Stimulated activated CD4-positive, alpha-beta T cell treated with anti-CD3 and anti-CD28 coated beads, Interleukin-12 subunit alpha, Interleukin-12 subunit beta, amount 100 ng/mL, for 48 hours (primary cell): ENCODE measurements at places on chromosomes 12 and 14.
A peak's percentile ranks its signal among the peaks of the same experiment; 100 is the strongest.

DNA sequence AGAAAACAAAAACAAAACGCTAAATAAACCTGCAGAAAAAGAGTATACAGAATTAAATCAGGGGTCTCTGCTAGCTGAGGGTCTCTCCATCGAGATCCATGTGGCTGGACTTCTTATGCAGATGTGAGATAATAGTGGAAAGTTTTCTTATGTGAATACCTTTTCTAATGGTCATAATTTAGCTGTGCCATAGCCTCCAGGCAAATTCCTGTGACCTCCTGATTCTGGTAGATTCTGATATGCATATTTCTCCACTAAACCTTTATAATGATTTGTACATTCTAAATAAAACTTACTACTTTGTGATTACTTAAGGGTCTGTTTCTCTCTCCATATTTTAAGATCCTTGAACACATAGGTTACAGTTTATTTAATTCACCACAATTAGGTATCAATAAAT is 1002.6 kb downstream of the GALC start:
- no peak for DNase-seq

- DNase-seq, result no peak
These were observed 12.1 kb downstream of the RITA1 start for GRCh38 chr12:113197518-113198077.

DNA sequence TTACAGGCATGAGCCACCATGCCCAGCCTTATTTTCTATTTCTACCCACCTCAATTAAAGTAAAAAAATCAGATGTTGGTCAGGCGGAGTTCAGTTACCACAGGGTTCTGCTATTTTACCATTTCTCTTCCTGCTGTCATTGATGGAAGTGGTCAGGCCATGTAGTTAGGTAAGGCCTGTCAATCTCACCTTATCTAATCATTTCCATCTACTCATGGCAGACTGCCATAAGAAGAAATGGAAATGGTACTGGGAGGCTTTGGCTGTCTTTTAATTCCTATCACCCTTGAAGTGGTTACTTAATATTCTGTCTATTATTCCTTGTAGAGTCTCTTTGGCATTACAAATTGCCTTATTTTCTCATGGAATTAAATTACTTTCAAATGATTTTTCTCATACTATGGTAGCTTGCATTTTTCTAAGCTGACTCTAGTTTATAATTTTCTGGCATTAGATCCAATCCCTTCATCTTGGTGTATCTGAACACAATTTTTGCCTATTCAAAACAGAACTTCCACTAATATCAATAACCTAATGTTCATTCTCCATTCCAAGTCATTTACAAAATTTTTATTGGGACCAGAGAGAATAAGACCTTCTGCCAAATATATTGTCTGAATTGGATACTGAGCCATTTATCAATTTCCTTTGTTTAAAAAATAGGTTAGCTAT is 198.7 kb downstream of the DACT1 start:
- no peak for DNase-seq

- DNase-seq, result no peak
These were observed 121.8 kb downstream of the SLC38A6 start for GRCh38 chr14:61102549-61103466.

DNA sequence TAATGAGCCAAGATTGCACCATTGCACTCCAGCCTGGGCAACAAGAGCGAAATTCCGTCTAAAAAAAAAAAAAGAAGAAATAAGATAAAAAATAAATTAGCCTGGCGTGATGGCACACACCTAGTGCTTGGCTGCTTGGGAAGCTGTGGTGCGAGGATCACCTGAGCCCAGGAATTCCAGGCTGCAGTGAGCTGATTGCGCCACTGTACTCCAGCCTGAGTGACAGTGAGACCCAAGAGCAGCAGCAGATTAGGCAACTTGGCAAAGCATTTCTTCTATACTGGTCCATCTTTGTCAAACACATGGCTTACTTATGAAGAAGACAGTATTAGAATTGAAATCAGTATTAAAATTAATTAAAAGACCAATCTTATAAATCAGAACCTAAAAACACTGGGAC is 6.3 kb downstream of the GON7 start:
- no peak for DNase-seq

GRCh38 chr12:119047641-119048040 is 66.3 kb downstream of the SRRM4 start:
- DNase-seq, result no peak

DNA sequence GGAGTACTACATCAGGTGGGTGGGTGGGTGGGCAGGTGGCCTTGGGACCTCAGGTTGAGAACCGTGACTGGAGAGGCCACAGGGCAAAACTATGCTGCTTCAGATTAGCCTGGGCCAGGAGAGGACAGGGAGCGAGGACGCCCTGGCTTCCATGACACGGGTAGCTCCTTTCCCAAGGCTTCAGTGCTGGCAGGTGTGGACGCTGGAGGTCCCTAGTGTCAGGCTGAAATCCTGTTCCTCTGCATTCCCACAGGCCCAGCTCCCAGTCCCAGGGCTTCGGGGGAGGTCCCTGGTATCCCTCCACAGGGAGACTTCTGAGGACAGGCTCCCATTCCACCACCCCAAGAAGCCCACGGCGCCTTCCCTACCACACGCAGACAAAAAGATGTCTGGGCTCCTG is 31.6 kb downstream of the CCDC92 start:
- no peak for DNase-seq

DNA sequence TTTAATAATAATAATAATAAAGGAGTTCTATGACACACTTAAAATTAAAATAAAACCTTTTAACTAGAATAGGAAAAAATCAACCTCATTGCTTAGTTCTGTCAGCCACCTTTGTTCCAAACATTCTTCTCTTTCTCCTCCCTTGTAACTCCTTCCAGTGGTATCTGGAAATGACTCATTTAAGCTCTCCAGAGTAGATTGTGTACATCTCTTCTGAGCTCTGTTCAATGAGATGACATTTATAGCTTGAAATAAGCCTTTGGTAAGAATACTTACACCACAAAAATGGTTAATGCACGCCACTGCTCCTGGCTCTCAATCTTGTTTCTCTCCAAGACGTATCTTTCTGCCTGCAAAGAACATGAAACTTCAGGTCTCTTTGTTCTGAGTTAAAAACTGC is 70.3 kb downstream of the STAB2 start:
- no peak for DNase-seq

GRCh38 chr14:89096946-89097345 is 272.5 kb downstream of the TTC8 start:
- DNase-seq, result no peak

GRCh38 chr14:91289464-91289863 is 45.0 kb upstream of the GPR68 start:
- no peak for DNase-seq

DNA sequence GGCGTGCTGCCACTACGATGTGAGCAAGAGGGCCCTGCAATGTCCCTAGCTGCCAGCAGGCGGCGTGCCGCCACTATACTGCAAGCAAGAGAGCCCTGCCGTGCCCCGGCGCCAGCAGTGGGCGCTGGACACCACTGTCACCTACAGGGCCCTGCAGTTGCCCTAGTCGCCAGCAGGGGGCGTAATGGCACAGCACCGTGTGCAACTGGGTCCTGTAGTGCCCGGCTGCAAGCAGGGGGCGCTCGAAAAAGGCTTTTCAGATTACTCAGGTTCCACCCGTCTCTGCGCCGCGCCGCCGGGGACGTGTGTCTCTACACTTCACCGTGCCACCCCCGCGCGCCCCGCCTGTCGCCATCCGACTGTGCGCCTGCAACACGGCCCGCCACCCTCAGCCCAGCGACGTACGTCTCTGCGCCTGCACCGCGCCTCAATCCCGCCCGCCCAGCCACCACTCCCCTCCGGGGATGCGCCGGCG is 1356.9 kb downstream of the TMEM121 start:
- DNase-seq, result no peak

DNA sequence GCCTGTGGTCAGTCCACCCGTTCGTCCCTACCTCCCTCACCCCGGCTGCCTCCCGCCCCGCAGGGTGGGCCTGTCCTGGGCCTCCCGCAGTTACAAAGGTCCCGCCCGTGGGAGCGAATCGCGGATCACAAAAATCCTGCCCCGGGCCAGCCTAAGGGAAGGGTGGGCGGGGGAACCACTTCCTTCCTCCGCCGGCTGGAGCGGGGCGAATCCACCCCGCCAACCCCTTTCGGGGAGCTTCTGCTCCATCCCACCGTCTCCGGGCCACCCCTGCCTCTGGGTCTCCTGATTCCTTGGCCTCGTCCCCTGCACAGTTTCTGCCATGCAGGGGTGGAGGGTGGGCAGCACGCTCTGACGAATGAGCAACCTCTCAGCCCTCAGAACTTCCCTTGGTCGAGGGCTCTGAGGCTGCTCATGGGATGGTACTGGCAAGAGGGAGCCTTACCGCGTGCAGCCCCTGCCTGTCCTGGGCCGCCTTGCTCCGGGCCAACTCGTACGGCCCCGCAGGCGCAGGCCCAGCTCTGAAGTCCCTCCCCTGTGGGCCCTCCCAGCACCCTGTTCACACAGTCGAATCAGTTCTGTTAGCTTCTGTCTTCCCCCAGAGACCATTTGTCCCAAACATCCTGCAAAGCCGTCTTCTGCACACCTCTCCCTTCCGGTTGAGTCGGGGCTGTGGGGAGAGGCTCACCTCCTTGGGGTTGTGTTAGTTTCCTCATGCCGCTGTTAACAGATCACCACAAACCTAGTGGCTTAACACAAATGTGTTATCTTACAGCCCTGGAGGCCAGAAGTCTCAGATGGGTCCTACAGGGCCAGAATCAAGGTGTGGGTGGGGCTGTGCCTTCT is 589 bp upstream of the HVCN1 start:
- peak; percentile 40 for DNase-seq

DNA sequence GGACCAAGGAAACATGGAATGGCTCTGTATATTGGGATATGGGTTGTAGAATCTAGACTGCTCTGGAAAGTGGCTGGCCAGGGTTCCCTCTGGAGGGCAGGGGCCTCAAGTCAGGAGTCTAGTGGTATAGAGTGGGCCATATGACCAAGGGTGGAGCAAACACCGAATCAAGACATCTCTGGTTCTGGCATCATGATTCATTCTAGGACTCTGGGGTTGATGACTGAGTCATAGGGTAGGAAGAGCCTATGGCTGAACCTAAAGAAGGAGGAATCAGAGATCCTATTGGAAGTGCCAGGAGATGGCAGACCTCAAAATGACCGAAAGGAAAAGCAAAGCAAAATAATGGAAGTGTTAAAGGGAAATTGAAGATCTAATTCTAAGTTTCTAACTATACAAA is 356.4 kb upstream of the PRICKLE1 start:
- no peak for DNase-seq

GRCh38 chr12:53710091-53710490 is 17.2 kb downstream of the CALCOCO1 start:
- no peak for DNase-seq

DNA sequence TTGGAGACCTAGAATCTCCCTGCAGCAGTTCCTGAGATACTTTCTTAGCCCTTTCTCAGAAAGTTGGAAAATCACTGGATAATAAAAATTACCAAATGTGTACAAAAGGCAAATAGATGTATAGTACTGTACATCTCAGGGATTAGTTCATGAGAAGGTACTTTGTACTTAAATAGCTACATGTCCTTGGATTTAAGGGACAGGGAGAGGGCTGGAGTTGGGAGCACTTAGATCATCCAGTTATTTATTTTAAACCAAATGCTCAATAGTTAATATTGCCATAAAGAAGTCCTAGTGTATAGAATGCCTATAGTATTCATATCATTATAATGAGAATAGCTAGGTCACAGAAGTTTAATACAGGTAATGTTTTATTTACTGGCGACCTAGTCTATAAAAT is 13.4 kb downstream of the CDKN3 start:
- no peak for DNase-seq

DNA sequence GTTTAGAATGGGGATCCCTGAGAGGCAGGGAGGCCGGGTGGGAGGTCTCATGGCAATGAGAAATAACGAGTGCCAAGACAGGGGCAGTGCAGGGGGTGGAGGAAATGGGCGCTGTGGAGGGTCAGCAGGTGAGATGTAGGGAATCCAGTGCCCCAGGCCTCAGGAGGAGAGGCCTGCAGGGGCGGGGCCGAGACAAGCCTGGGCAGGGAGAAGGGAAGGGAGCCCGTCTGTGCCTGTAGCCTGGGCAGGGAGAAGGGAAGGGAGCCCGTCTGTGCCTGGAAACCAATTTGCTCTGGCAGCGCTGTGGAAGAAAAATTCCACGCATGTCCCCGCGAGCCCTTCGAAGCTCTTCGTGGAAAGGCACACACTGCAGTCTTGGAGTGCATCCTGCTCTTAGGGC is 10.6 kb upstream of the NCOR2 start:
- DNase-seq, result no peak

DNA sequence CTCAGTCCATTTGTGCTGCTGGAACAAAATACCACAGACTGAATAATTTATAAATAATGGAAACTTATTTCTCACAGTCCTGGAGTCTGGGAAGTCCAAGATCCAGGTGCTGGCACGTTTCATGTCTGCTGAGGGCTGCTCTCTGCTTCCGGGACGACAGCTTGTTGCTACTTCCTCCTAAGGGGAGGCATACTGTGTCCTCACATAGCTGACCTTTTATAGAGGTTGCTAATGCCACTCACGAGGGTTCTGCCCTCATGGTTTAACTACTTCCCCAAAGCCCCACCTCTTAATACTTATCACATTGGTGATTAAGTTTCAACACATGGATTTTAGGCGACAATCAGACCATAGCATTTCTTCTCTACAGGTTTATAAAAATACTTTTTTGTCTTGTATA is 411.1 kb downstream of the NRXN3 start:
- DNase-seq, result no peak

DNA sequence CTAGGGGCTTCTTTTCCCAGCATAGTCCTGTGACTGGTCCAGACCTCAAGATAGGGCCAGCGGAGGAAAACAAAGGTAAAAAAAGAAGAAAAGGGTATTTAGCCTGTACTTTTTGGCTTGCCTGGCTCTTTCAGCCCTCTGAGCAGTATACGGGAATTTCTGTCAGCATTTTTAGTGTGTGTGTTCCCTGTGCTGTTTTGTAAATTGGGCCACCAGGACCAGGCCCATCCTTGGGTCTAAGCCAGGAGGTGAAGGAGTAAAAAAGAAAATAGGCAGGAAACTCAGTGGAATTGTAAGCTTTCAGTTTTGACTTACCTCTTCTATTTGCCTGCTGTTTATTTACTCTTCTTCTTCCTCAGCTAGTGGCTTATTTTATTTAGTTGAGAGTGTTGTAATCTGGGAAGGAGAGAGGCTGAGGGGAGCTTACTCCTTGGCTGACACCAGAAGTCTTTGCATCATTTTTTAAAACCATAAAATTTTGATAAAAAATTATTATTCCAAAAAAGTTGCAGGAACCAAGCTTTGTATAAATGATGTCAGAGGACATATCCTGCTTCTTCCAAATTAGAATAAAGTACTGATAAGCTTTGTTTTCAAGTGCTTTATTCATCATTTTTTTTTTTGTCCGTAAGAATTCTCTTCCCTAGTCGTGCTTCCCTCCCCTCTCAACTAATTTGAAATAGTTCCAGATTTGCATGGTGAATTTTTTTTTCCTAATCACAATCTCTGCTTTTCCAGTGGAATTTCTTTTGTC is 63.7 kb downstream of the DIP2B start:
- no peak for DNase-seq

- DNase-seq, result no peak
These were observed 179.7 kb downstream of the RAD51B start for GRCh38 chr14:67999290-67999689.

- no peak for DNase-seq
These were observed 249.9 kb downstream of the DAD1 start for GRCh38 chr14:22338917-22339715.

GRCh38 chr12:121801595-121802484 is 2.0 kb upstream of the SETD1B start:
- DNase-seq, result no peak

- DNase-seq, result no peak
These were observed 9.0 kb upstream of the KRT71 start for GRCh38 chr12:52561880-52562449.

- no peak for DNase-seq
These were observed 4.0 kb downstream of the AGAP2 start for GRCh38 chr12:57734591-57734990.

GRCh38 chr12:104516821-104517220 is 60.1 kb downstream of the CHST11 start:
- no peak for DNase-seq
